Transverse colon (tissue), 4 donors: ENCODE measurements at places on chromosomes 16 and 17. TPM values are rescaled to one million over a fixed set of nuclear protein-coding genes. Genes with fewer than 3 reads are reported as not detected.

DNA sequence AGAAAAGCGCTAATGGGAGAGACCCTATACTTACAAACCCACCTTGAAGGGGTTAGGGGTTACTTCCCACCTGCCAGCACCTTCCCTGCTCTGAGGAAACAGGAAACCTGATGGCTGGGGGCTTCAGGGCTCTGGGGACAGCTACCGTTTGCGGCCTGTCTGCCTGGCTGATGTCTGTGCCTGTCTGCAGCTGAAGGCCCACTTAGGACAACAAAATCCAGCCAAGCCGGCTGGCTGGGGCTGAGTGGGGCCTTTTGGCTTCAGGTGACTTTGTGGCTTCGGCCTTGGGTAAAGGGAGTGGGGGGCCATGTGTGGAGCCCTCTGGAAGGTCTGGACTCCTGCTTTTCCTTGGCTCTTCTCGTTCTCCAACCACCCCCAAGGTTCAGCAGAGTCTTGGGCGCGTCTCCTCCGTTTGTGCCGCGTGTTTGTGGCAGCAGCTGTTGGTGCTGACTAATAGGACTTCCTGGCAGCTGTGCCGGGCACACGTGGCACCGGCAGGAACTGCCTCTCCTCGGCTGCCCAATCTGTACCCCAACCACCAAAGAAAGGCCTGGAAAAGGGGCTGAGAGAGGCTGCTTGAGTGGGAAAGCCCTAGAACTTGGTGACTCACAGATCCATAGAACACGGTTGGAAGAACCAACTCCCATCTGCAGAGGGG lies 186.7 kb downstream of the MSI2 start:
- no peaks in the 10 kb centered on the region for H3K4me1 ChIP-seq
- peak; percentile 43 for DNase-seq
- no peak overlapping the region for H3K4me3 ChIP-seq
- no peaks in the 10 kb centered on the region for H3K27me3 ChIP-seq

DNA sequence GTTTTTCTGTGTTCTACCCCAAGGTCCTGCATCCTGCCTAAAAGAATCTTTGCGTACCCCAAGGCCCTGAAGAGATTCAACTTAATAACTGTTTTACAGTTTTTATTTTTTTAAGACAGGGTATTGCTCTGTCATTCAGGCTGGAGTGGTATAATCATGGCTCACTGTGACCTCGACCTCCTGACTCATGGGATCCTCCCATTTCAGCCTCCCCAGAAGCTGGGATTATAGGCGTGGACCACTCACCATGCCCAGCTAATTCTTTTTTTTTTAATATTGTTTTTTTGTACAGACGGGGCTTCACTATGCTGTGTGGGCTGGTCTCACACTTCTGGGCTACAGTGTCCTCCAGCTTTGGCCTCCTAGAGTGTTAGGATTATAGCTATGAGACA lies 9.3 kb upstream of the FAAP100 start:
- H3K36me3 ChIP-seq = no peaks in the 10 kb centered on the region
- H3K27me3 ChIP-seq = no peaks in the 10 kb centered on the region
- DNase-seq = no peak

GRCh38 chr17:81922566-81923301 lies 4.8 kb upstream of the SIRT7 start:
- peaks cover 32% of the 10 kb centered on the region for H3K4me1 ChIP-seq
- no peaks in the 10 kb centered on the region for H3K27me3 ChIP-seq
- H3K36me3 ChIP-seq = peaks cover 3% of the 10 kb centered on the region
- no peak for DNase-seq
- H3K4me3 ChIP-seq = no peak overlapping the region

DNA sequence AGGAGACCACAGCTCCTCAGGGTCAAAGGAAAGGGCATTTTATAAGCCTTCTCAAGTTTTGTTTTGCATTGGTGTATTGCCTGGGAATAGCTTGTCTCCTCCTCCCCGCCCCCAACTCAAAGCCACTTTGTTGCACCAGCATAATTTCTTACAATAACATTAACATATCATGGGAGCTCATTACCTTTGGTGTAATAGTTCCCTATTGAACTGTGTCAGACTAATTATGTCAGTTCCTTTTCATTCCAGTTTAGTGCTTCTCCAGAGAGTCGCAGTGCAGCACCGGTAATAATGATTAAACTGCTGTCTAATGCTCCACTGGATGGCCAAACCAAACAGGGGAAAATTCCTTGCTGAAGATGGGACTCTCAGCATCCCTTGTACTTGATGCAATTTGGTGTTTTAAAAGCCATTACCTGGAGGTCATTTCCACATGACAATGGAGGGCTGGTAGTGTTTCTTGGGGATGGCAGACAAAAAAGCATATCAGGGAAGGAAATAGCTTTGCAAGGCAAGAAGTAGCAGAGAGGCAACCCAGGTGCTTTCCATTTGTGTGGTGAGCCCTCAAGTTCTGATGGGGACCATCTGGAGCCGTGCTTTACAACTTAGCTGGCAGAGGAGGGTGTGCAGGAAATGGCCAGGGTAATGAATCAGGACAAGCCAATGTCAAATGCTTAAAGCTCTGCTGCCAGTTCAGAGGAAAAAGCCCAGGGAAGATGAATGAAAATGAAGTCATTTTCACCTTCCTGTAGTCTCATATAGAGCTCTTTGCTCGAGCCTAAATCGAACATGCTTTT lies 91.5 kb upstream of the NLRP1 start:
- peaks cover 14% of the 10 kb centered on the region for H3K27me3 ChIP-seq
- H3K4me1 ChIP-seq = no peaks in the 10 kb centered on the region
- DNase-seq = no peak
- no peak overlapping the region for H3K4me3 ChIP-seq

- no peak overlapping the region for H3K4me3 ChIP-seq
- H3K4me1 ChIP-seq = no peaks in the 10 kb centered on the region
- H3K27ac ChIP-seq = no peak overlapping the region
- H3K27me3 ChIP-seq = no peaks in the 10 kb centered on the region
- DNase-seq = no peak
- H3K36me3 ChIP-seq = no peaks in the 10 kb centered on the region
Measured at GRCh38 chr16:79170555-79171246, 429.8 kb downstream of the MAF start.

GRCh38 chr16:68907781-68908181 lies 64.5 kb downstream of the TANGO6 start:
- H3K4me1 ChIP-seq = peaks cover 16% of the 10 kb centered on the region
- no peaks in the 10 kb centered on the region for H3K36me3 ChIP-seq
- no peak overlapping the region for H3K4me3 ChIP-seq
- no peaks in the 10 kb centered on the region for H3K27me3 ChIP-seq
- H3K27ac ChIP-seq = peak overlapping the region; percentile 58
- DNase-seq = no peak

- DNase-seq = no peak
- H3K4me3 ChIP-seq = no peak overlapping the region
- H3K36me3 ChIP-seq = peaks cover 69% of the 10 kb centered on the region
- no peaks in the 10 kb centered on the region for H3K27me3 ChIP-seq
Measured at GRCh38 chr16:70269471-70269870, 17.7 kb upstream of the EXOSC6 start.

- H3K27me3 ChIP-seq = no peaks in the 10 kb centered on the region
- H3K4me3 ChIP-seq = no peak overlapping the region
- H3K36me3 ChIP-seq = no peaks in the 10 kb centered on the region
- H3K4me1 ChIP-seq = peaks cover 12% of the 10 kb centered on the region
Measured at GRCh38 chr17:78112518-78113471, 15.8 kb downstream of the TMC6 start.

GRCh38 chr17:81502471-81503017 lies 10.1 kb downstream of the ACTG1 start:
- H3K27ac ChIP-seq = no peak overlapping the region
- DNase-seq = no peak
- no peaks in the 10 kb centered on the region for H3K36me3 ChIP-seq
- no peaks in the 10 kb centered on the region for H3K27me3 ChIP-seq
- H3K4me3 ChIP-seq = no peak overlapping the region

GRCh38 chr17:18231164-18231563 lies 5.7 kb downstream of the LLGL1 start:
- H3K36me3 ChIP-seq = no peaks in the 10 kb centered on the region
- H3K4me1 ChIP-seq = peaks cover 5% of the 10 kb centered on the region
- no peaks in the 10 kb centered on the region for H3K27me3 ChIP-seq
- H3K4me3 ChIP-seq = no peak overlapping the region
- no peak for DNase-seq

GRCh38 chr17:2212400-2212981 lies 91.1 kb downstream of the SMG6 start:
- peak overlapping the region; percentile 89 for H3K27ac ChIP-seq
- no peaks in the 10 kb centered on the region for H3K27me3 ChIP-seq
- peaks cover 17% of the 10 kb centered on the region for H3K4me1 ChIP-seq
- no peaks in the 10 kb centered on the region for H3K36me3 ChIP-seq
- no peak overlapping the region for H3K4me3 ChIP-seq

- H3K36me3 ChIP-seq = peaks cover 78% of the 10 kb centered on the region
- H3K27ac ChIP-seq = no peak overlapping the region
- H3K4me3 ChIP-seq = no peak overlapping the region
- no peaks in the 10 kb centered on the region for H3K4me1 ChIP-seq
Measured at GRCh38 chr17:17264430-17264829, 16.6 kb downstream of the COPS3 start.

DNA sequence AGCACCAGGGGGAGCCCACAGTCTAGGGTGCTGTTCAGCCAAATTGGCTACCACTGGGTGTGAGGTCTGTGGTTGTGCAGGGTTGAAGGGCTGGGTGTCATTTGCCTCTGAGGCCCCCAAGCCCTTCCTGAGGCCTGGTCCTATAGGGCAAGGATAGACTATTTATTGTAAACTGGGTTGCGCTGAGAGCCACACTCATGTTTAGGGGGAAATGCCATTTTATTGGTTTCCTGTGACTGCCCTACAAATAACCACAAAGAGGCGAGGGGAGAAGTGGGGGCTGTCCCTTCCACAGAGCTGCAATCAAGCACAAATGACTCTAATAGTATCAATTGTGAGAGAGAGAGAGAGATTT lies 3.6 kb upstream of the ZCCHC14 start:
- H3K27ac ChIP-seq = peak overlapping the region; percentile 67
- no peaks in the 10 kb centered on the region for H3K27me3 ChIP-seq

DNA sequence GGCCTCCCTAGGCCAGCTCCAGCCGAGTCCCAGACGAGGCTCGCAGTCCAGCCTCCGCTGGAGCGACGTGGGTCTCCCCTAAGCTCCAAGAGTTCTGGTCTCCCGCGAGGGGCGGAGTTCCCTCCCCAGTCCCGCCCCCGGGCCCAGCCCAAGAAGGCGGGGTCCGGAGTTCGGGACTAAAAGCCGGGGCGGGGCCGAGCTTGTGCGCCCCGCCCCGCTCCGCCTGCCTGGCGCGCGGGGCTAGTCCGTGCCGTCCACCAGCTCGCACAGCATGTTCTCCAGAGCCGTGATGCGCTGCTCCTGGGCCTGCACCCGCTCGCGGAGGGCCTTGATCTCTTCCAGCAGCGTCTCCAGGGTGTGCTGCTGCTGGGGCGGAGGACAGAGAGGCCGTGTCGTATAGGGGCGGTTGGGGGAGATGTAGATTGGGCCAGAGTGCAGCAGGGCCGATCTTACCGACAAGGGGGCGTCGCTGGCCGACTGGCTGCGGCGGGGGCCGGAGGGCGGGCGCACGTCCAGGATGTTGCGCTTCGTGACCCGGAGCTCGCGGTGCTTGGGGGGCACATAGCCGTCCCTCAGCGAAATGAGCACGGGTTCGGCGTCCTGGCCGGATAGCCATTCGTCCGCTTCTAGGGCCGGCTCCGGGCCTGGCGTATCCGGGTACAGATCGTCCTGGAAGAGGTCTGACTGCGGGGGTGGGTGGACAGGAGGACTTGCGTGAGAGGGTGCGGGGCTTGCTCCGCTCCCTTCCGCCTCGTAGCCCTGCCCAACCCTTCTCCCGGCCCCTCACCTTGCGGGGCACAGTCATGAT lies 7.0 kb downstream of the CORO6 start:
- H3K4me1 ChIP-seq = peaks cover 56% of the 10 kb centered on the region
- peak overlapping the region; percentile 44 for H3K27ac ChIP-seq
- H3K36me3 ChIP-seq = no peaks in the 10 kb centered on the region
- H3K4me3 ChIP-seq = peak overlapping the region; percentile 30
- DNase-seq = peak; percentile 92

DNA sequence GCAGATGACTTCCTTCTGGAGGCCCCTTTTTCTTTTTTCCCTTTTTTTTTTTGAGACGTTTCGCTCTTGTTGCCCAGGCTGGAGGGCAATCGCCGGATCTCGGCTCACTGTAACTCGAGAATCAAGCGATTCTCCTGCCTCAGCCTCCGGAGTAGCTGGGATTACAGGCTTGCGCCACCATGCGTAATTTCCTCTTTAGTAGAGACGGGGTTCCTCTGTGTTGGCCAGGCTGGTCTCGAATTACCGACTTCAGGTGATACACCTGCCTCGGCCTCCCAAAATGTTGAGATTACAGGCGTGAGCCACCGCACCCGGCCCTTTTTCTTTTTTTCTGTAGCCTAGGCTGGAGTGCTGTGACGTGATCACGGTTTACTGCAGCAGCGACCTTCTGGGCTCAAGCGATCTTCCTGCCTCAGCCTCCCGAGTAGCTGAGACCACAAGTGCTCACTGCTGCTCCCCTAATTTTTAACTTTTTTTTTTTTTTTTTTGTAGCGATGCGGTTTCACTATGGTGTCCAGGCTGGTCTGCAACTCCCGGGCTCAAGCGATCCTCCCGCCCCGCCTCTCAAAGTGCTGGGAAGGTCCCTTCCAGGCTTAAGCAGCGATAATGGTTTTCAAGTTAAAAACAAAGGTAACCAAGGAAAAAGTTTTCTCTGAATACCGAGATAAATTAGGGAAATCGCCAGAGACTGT lies 956 bp upstream of the IST1 start:
- peak; percentile 53 for DNase-seq
- no peaks in the 10 kb centered on the region for H3K36me3 ChIP-seq
- peaks cover 42% of the 10 kb centered on the region for H3K4me1 ChIP-seq

The ZG16B gene
- 5.2 TPM for total RNA-seq

The EPN3 gene
- 95.7 TPM for total RNA-seq

The BBS2 gene
- 171 TPM for total RNA-seq

The CETP gene
- total RNA-seq = 0.55 TPM

The SNX20 gene
- total RNA-seq = 4.3 TPM
